ENCODE measurements at places on chromosomes 3 and 15.
A peak's percentile ranks its signal among the peaks of the same experiment; 100 is the strongest.

GRCh38 chr3:52225452-52226228, at the start of gene TLR9:
Gene TLR9, minus strand, starts transcription at chr3:52225645. Its CDS starts 116 bp downstream, at chr3:52225529.
- peak; percentile 42 for DNase-seq

DNA sequence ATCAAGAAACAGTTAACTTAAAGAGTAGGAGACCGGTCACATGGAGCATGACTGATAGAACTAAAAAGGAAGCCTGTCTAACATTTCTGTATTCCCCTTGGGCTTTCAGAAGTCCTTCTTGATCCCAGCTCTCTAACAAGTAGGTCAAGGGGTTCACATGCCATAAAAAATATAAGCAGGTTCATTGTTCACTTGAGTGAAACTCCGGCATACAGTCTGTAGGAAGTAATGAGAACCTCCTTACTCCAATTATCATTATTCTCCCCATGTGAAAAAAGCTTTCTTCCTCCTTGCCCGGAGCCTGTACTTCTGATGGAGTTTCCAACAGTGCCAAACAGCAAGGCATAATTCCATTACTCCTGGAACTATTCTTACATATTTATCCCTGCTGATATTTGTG, 242.8 kb upstream of the CNTN4 start:
- DNase-seq, result no peak

DNA sequence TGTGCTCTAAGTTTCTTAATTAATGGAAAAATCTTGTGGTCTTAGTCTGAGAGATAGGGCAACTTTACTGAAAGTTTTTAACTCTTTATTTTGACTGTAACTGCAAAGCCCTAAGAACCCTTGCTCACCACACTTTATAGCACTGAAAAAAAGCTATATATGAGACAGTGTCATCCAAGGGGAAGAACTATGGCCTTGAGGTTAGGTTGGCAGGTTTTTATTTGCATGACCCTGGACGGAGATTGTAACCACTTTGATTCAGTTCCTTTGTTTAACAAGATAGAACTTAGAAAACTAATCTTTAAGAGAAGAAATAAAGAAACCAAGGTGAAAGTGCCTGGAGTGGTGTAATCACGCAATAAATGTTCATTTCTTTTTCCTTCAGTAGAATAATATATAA, 30.6 kb upstream of the LYSMD4 start:
- DNase-seq, result no peak

DNA sequence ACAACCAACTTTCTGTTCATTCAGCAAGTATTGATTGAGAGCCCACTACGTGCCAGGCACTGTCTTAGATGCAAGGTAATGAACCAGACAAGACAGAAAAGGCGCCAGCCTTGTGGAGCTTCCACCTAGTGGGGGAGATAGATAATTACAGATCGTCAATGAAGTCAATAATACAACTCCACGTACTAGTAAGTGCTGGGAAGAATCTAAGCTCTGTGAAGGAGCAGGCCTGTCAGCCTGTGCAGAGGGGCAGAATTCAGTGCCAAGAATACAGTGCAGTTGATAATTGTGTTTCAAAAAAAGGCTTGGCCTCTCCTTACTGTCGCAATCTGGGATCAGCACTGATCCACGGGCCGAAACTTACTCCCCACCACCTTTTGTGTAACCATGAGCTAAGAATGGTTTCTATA, 186.3 kb downstream of the FEZF2 start:
- no peak for DNase-seq
